Testis (tissue), 5 donors: ENCODE measurements at places on chromosomes 7 and 10. TPM values are rescaled to one million over a fixed set of nuclear protein-coding genes. Genes with fewer than 3 reads are reported as not detected.

FLNC gene
- 14.4 TPM for total RNA-seq

ELFN1 gene
- total RNA-seq: 3.2 TPM

HMX3 gene
- 0.55 TPM for total RNA-seq

ITPRID1 gene
- 2.3 TPM for total RNA-seq

CNPY1 gene
- 0.31 TPM for total RNA-seq

ATOH7 gene
- 1.2 TPM for total RNA-seq

TMEM176B gene
- 6.6 TPM for total RNA-seq

ACTL6B gene
- 0.79 TPM for total RNA-seq

AKR1C4 gene
- 0.37 TPM for total RNA-seq
